Ecto neural progenitor cell (in vitro differentiated cells): ENCODE measurements at places on chromosomes 1 and 21.

GRCh38 chr1:1425426-1425752 lies 4.3 kb upstream of the ANKRD65 start:
- no peak for DNase-seq

- no peak for DNase-seq
Observed at GRCh38 chr1:14363036-14363590, 235.4 kb upstream of the KAZN start.

DNA sequence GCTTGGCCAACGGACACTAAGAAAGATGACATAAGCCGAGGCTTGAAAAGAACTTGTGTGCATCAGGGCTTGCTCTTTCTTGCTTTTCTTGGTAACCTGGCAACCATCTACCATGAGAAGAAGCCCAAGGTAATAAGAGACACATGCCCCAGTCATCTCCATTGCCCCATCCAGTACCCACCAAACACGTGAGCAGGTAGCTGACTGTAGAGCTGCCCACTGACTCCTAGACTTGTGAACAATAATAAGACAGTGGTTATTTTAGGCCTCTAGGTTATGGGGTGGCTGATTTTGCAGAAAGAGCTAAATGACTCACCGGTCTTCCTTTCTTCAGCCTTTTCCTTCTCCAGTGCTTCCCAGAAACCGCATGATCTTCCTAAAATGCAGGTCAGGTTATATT lies 105.0 kb upstream of the JUN start:
- no peak for DNase-seq

GRCh38 chr1:77218477-77219165 lies 609 bp downstream of the PIGK start:
- DNase-seq = no peak

GRCh38 chr21:33096426-33096825 lies 26.5 kb downstream of the OLIG1 start:
- no peak for DNase-seq

DNA sequence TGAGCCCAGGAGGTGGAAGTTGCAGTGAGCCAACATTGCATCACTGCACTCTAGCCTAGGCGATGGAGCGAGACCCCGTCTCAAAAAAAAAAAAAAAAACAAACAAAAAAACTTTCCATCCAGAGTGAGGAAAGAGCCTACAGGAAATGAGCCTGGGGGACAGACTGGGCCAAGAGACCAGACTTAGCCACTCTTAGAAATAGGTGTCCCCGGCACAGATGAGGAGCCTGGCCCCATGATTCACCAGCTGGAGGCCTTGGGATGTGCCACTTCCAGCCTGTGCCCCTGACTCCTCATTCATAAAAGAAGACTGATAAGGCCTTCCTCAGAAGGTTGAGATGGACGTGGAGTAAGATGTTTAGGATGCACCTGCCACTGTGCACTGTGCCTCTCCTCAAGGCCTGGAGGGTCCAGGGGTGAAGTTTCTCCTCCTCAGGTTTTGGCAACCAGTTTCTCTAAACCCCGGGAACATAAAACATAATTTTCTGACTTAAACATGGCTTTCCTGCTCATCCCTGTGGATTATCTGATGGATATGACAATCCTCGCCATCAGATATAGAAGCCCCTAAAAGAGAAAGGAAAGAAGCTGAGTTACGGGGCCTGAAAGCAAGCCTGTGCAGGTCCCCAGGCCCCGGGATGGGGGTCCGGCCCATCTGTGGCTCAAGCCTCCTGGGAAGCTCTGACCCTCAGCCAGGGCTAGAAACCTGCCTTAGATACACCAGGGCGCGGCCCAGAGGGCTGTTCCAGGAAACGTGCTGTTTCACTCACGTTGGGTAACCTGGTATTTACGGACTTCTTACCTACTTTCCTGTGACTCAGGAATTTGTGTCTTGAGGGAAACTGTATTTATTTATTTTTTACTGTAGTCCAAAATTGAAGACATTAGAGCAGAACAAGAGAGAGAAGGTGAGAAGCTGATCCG lies 26.0 kb downstream of the MX1 start:
- DNase-seq = no peak
